Upper lobe of right lung (tissue), 1 donor: ENCODE measurements at places on chromosomes 1 and 21.

DNA sequence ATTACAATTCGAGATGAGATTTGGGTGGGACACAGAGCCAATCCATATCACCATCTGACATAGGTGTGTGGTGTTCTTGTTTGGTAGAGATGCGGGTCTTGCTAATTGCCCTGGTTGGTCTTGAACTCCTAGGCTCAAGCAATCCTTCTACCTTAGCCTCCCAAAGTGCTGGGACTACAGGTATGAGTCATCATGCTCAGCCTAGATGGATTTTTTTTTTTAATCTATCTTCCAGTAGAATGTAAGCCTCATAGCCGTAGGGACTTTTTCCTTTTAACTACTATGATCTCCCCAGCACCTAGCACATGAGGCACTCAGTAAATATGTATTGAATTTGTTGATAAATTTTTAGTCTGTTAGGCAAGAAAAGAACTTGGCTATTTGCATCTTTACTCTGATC lies 94.6 kb upstream of the TENT5C start:
- H3K4me3 ChIP-seq, result no peak overlapping the region
- peaks cover 18% of the 10 kb centered on the region for H3K36me3 ChIP-seq
- H3K27me3 ChIP-seq, result no peaks in the 10 kb centered on the region
- H3K4me1 ChIP-seq, result no peaks in the 10 kb centered on the region

- H3K36me3 ChIP-seq, result no peaks in the 10 kb centered on the region
- H3K4me3 ChIP-seq, result no peak overlapping the region
- no peaks in the 10 kb centered on the region for H3K4me1 ChIP-seq
- no peak overlapping the region for H3K27ac ChIP-seq
Observed at GRCh38 chr21:41518757-41519156, 10.8 kb upstream of the TMPRSS2 start.

DNA sequence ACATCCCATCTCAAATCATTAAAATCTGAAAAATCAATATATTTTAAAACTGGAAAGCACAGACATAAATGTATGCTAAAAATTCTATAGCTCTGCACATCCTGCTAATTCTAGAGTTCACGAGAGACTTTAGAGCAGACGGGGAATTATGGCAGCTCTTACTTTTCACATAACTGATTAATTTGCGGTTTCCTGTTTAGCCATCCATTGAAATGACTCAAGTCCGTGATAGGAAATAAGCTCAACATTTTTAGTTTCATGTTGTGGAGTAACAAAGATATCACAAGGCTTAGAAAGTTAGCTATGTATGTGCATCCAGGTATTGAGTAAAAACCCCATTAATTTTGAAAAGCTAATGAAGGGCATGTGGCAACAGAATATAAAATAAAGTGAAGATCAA lies 123.2 kb downstream of the SMYD2 start:
- no peaks in the 10 kb centered on the region for H3K27me3 ChIP-seq
- no peak for DNase-seq
- H3K27ac ChIP-seq, result no peak overlapping the region
- H3K4me1 ChIP-seq, result peaks cover 5% of the 10 kb centered on the region

DNA sequence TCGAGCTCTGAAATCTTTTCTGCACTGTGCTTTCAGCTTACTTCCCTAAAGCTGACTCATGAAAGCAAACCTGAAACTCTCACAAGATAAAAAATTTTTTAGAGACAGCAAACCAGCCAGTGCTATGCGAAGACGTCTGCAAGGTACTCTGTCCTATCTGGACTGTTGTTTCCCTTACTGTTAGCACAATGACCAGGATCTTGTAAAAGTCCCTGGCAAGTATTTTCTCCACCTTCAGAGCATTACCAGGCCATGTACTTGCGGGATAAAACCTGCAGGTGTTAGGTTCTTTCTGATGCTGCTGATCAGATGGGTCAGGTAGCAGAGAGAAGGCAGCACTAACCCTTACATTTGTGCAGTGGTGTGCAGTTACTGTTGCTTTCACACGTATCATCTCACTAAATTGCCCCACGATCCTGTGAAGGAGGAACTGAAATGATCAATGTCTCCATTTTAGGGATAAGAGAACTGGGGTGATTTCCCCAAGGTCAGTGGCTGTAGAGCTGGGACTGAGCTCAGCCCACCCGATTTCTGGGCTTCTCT lies 56.6 kb downstream of the PLXNA2 start:
- no peaks in the 10 kb centered on the region for H3K27me3 ChIP-seq
- no peak for DNase-seq
- H3K4me3 ChIP-seq, result no peak overlapping the region
- H3K27ac ChIP-seq, result no peak overlapping the region

GRCh38 chr1:248810000-248810726 lies 15.6 kb downstream of the SH3BP5L start:
- H3K27me3 ChIP-seq, result no peaks in the 10 kb centered on the region
- DNase-seq, result no peak
- no peak overlapping the region for H3K27ac ChIP-seq

DNA sequence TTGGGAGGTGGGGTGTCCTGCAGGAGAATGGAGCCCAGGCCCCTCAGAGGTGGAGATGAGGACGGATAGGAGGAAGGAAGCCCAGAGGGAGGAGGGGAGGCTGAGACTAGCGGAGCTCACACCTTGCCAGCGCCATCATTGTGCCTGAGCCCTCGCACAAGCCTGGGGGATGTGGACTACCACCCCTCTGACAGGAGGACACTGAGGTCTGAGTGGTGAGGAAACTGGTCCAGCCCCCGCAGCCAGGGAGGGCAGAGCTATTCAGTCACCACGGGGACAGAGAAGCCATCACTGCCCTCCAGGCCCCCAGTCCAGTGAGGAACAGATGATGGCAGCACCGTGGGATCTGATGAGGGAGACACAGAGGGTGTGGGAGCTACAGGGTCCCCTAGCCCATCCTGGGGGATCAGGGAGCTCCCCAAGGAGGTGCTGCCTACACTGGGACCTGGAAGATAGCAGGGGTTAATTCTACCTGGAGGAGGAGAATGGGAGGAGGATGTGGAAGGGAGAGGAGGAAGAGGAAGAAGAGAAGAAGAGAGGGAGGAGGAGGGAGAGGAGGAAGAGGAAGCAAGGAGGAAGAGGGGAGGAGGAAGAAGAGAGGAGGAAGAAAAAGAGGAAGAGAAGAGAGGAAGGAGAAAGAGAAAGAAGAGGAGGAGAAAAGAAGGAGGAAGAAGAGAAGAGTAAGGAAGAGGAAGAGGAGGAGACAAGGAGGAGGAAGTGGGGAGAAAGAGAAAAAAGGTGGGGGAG lies 31.0 kb downstream of the MATN1 start:
- H3K4me3 ChIP-seq, result no peak overlapping the region
- no peak overlapping the region for H3K27ac ChIP-seq
- H3K4me1 ChIP-seq, result no peaks in the 10 kb centered on the region
- peak; percentile 52 for DNase-seq
- no peaks in the 10 kb centered on the region for H3K36me3 ChIP-seq

- H3K4me1 ChIP-seq, result peaks cover 9% of the 10 kb centered on the region
- peak overlapping the region; percentile 65 for H3K27ac ChIP-seq
- DNase-seq, result peak; percentile 69
- no peaks in the 10 kb centered on the region for H3K27me3 ChIP-seq
Observed at GRCh38 chr1:41823471-41823870, 95.3 kb downstream of the HIVEP3 start.

DNA sequence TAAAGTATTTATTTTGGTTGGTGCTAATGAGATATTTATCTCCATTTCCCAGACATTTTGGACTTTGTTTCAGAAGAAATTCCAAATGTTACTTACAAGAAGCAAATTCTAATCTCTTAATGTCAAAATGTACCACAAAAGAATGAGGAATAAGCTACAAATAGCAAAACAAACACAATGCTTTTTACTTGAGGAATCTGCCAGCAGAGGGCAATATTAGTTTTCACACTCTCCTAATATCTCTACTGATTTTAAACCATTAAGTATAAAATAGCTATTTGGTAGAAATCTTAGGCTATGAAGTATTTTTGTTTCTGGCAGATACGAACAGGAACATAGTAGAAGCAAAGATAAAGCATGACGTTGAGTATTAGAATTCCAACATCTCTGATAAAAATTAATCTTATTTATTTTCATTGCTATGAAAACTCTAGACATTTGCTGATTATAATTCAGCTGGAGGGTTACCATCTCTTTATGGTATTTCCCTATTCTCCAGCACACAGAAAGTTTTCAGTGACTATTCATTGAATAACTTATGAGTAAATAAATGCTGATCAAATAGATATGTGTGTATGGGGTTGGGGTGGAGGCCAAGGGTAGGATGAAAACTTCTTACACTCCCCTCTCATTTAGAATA lies 13.4 kb upstream of the HMCN1 start:
- no peaks in the 10 kb centered on the region for H3K4me1 ChIP-seq
- H3K27ac ChIP-seq, result no peak overlapping the region
- DNase-seq, result no peak
- H3K27me3 ChIP-seq, result no peaks in the 10 kb centered on the region
- H3K36me3 ChIP-seq, result no peaks in the 10 kb centered on the region
- H3K4me3 ChIP-seq, result no peak overlapping the region

GRCh38 chr1:151968791-151969399 lies 24.8 kb downstream of the S100A10 start:
- no peaks in the 10 kb centered on the region for H3K27me3 ChIP-seq
- no peak overlapping the region for H3K4me3 ChIP-seq
- H3K36me3 ChIP-seq, result no peaks in the 10 kb centered on the region
- peaks cover 20% of the 10 kb centered on the region for H3K4me1 ChIP-seq
- H3K27ac ChIP-seq, result no peak overlapping the region

GRCh38 chr1:23591460-23592208 lies 32.3 kb upstream of the ID3 start:
- H3K4me1 ChIP-seq, result no peaks in the 10 kb centered on the region
- H3K27me3 ChIP-seq, result no peaks in the 10 kb centered on the region
- DNase-seq, result no peak
- no peak overlapping the region for H3K27ac ChIP-seq
